GM23248 (cell line): ENCODE measurements at places on chromosomes 1 and 21. TPM values are rescaled to one million over a fixed set of nuclear protein-coding genes. Genes with fewer than 3 reads are reported as not detected.

Gene LEFTY2
- not detected in 2 replicates for total RNA-seq

Gene EFCAB14
- 51.6 and 58.0 TPM in 2 replicates for total RNA-seq

Gene SLFNL1
- total RNA-seq, result 0.11 TPM in 1 of 2 replicates, not detected in the other

Gene PIGR
- not detected in 2 replicates for total RNA-seq

Gene PDC
- total RNA-seq, result 0.63 TPM in 1 of 2 replicates, not detected in the other

Gene TRIM58
- total RNA-seq, result not detected in 2 replicates

Gene IL23R
- total RNA-seq, result not detected in 2 replicates

Gene OR2T8
- not detected in 2 replicates for total RNA-seq

Gene VAV3
- under 0.01 and 0.63 TPM in 2 replicates for total RNA-seq

Gene DYNLT5
- 2.3 and 5.8 TPM in 2 replicates for total RNA-seq

Gene C1orf105
- not detected in 2 replicates for total RNA-seq

Gene BATF3
- total RNA-seq, result 0.86 and 1.4 TPM in 2 replicates

Gene OR2AK2
- total RNA-seq, result not detected in 2 replicates

Gene B3GALT2
- 4.7 and 4.8 TPM in 2 replicates for total RNA-seq

Gene KCNE1
- 0.43 TPM in 1 of 2 replicates, not detected in the other for total RNA-seq

Gene PTPN7
- not detected in 2 replicates for total RNA-seq
